ENCODE measurements at places on chromosomes 1 and 21. TPM values are rescaled to one million over a fixed set of nuclear protein-coding genes. Genes with fewer than 3 reads are reported as not detected.

GRCh38 chr1:89466307-89466930, 58.2 kb upstream of the LRRC8B start:
- no peak overlapping the region for H3K4me3 ChIP-seq
- H3K27ac ChIP-seq, result no peak overlapping the region
- no peaks in the 10 kb centered on the region for H3K4me1 ChIP-seq

DNA sequence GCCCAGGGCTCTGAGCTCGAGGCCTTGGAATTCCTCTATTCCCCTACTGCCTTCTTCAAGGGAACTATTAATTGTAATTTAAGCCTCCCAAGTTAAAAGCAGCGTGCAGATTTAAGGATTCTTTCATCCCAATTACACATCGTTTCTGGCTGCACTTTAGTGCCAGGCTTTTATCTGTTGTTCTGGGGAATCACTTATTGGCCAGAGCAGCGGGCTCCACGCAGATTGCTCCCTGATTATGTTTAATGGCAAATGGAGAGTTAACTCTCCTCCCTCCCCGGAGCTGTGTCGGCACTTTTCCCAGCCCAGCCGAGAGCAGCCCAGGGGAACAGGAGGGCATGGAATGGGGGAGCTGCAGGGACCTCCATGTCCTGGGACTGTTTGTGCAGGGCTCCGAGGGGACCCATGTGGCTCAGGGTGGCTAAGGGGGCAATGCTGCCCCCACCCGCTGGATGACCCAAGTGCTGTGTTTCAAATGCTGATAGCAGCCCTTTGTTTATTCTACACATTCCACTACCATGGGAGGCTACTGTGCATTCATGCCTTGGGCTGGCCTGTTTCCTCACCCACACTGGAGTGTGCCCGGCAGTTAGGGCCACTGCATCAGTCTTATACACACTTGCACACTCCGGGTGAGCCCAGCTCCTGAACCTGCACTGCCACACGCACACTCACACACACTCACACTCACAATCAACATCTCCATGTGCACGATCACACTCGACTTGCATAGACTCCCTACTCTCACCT, 93.3 kb upstream of the POU3F1 start:
- peak overlapping the region; percentile 5 for H3K4me3 ChIP-seq
- peaks cover 43% of the 10 kb centered on the region for H3K4me1 ChIP-seq
- H3K27ac ChIP-seq, result peak overlapping the region; percentile 75
- DNase-seq, result peak; percentile 74

Gene TACSTD2
- total RNA-seq, result not detected

- no peaks in the 10 kb centered on the region for H3K36me3 ChIP-seq
- H3K4me3 ChIP-seq, result no peak overlapping the region
- no peak overlapping the region for H3K27ac ChIP-seq
- H3K27me3 ChIP-seq, result peaks cover 5% of the 10 kb centered on the region
- no peak for DNase-seq
Measured at GRCh38 chr1:28297826-28298225, 31.0 kb upstream of the MED18 start.

GRCh38 chr21:31967334-31967733, 94.5 kb downstream of the HUNK start:
- no peaks in the 10 kb centered on the region for H3K27me3 ChIP-seq
- H3K4me3 ChIP-seq, result no peak overlapping the region
- H3K27ac ChIP-seq, result no peak overlapping the region
- no peak for DNase-seq
- H3K36me3 ChIP-seq, result peaks cover 52% of the 10 kb centered on the region

- DNase-seq, result peak; percentile 66
- H3K27me3 ChIP-seq, result no peaks in the 10 kb centered on the region
- no peak overlapping the region for H3K4me3 ChIP-seq
- H3K36me3 ChIP-seq, result no peaks in the 10 kb centered on the region
- H3K27ac ChIP-seq, result no peak overlapping the region
- H3K4me1 ChIP-seq, result no peaks in the 10 kb centered on the region
Measured at GRCh38 chr1:65958561-65959350, 166.1 kb downstream of the PDE4B start.

Gene RNU1-2
- under 0.01 TPM for total RNA-seq

Gene CSMD2
- total RNA-seq, result 0.14 TPM

DNA sequence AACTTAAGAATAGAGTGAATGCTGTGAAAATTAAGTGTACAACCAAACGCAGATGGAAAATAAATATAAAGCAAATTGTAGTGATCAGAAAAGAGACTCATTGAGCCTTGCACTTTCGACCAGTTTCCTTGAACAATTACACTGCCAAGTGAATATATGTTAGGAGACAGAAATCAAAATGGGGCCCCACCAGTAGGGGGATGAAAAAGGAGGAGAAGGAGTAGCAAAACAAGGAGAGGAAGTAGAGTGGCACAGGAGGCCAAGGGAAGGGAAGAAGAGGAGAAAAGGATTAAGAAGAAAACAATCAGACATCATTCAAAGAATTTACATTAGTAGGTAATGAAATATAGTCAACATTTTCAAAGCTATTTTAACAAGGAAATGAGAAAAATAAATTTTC, 1770.6 kb downstream of the PLA2G4A start:
- no peak overlapping the region for H3K27ac ChIP-seq
- no peak overlapping the region for H3K4me3 ChIP-seq
- no peaks in the 10 kb centered on the region for H3K36me3 ChIP-seq
- no peaks in the 10 kb centered on the region for H3K4me1 ChIP-seq
- H3K27me3 ChIP-seq, result no peaks in the 10 kb centered on the region

GRCh38 chr1:7609311-7609994, 161.6 kb upstream of the VAMP3 start:
- H3K27me3 ChIP-seq, result no peaks in the 10 kb centered on the region
- H3K27ac ChIP-seq, result no peak overlapping the region
- DNase-seq, result no peak

- H3K27me3 ChIP-seq, result no peaks in the 10 kb centered on the region
- H3K4me3 ChIP-seq, result no peak overlapping the region
- no peak for DNase-seq
- peaks cover 20% of the 10 kb centered on the region for H3K36me3 ChIP-seq
Measured at GRCh38 chr1:206736878-206737728, 33.5 kb upstream of the IL19 start.

GRCh38 chr1:201294876-201295275, 11.6 kb downstream of the PKP1 start:
- peaks cover 24% of the 10 kb centered on the region for H3K4me1 ChIP-seq
- H3K36me3 ChIP-seq, result no peaks in the 10 kb centered on the region
- peak overlapping the region; percentile 50 for H3K27ac ChIP-seq
- no peak for DNase-seq
- H3K27me3 ChIP-seq, result no peaks in the 10 kb centered on the region

DNA sequence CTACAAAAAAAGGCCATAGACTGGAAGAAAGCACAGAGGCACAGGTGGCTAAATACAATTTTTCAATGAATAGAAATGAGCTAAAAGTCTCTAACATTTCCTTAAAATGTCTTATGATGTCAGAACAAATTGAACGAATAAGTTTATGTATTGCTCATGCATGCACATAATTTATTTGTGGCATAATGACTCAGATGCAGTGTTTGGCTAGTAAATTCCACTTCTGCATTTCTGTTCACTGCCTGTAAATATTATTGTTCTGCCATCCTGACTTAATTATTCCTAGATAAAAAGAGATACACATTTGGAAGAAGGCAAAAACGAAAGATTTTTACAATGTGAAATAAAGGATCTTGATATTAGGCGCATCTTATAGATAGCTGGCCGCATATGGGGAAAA, 26.6 kb upstream of the EXO1 start:
- H3K4me1 ChIP-seq, result no peaks in the 10 kb centered on the region
- DNase-seq, result no peak
- H3K27me3 ChIP-seq, result no peaks in the 10 kb centered on the region
- no peak overlapping the region for H3K4me3 ChIP-seq
- no peaks in the 10 kb centered on the region for H3K36me3 ChIP-seq

Gene S100A9
- not detected for total RNA-seq

Gene CFHR4
- total RNA-seq, result not detected

Gene LIPI
- not detected for total RNA-seq

GRCh38 chr21:19507682-19508260, 1104.2 kb upstream of the TMPRSS15 start:
- H3K4me1 ChIP-seq, result no peaks in the 10 kb centered on the region
- no peaks in the 10 kb centered on the region for H3K36me3 ChIP-seq
- H3K27me3 ChIP-seq, result no peaks in the 10 kb centered on the region
- no peak overlapping the region for H3K27ac ChIP-seq

- H3K27me3 ChIP-seq, result peaks cover 11% of the 10 kb centered on the region
- H3K4me1 ChIP-seq, result no peaks in the 10 kb centered on the region
- no peak overlapping the region for H3K27ac ChIP-seq
- no peaks in the 10 kb centered on the region for H3K36me3 ChIP-seq
Measured at GRCh38 chr1:19044975-19045831, 88.7 kb upstream of the IFFO2 start.

Gene OLFM3
- total RNA-seq, result 2.8 TPM

Gene FCRL6
- total RNA-seq, result not detected

DNA sequence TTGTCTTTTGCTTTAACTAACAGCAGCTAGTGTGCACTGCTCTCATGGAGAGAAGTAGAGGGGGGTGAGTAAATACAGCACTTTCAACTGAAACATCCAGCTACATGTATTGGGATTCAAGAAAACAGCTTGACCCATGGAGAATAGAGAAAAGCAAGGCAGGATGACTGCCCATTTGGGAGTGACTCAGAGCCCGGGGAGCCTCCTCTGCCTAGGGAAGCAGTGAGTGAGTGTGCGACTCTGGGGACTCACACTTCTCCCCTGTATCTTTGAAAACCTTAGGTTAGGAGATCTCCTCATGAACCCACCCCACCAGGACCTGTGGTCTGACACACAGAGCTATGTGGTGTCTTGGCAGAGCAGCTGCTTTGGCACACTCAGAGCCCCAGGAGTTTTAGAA, 82.0 kb upstream of the PTGFR start:
- no peak overlapping the region for H3K27ac ChIP-seq
- no peak for DNase-seq
- no peaks in the 10 kb centered on the region for H3K27me3 ChIP-seq
- H3K36me3 ChIP-seq, result no peaks in the 10 kb centered on the region
- no peaks in the 10 kb centered on the region for H3K4me1 ChIP-seq

DNA sequence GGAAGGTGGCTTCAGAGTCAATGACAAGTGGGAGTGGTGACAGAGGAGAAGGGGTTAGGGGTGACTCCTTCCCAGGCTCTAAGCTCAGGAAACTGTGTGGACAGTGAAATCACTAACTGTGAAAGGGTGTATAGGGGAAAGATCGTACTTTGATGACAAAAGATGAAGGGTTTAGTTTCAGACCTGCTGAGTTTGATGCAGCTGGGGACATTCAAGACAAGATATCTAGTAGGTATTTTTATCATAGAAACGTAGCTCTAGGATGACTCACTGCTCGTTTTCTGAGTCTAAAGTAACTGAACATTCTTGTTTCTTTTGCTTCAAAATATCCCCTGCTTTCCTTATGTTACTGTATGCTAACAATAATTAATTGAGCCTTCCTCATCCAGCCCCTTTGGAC, 149.0 kb downstream of the PCP4 start:
- no peaks in the 10 kb centered on the region for H3K36me3 ChIP-seq
- H3K27ac ChIP-seq, result no peak overlapping the region
- no peaks in the 10 kb centered on the region for H3K27me3 ChIP-seq
- H3K4me1 ChIP-seq, result peaks cover 8% of the 10 kb centered on the region
- H3K4me3 ChIP-seq, result no peak overlapping the region
- no peak for DNase-seq

GRCh38 chr1:44078104-44078503, 40.5 kb upstream of the KLF17 start:
- H3K36me3 ChIP-seq, result no peaks in the 10 kb centered on the region
- H3K27ac ChIP-seq, result no peak overlapping the region

Gene TMEM200B
- 1.0 TPM for total RNA-seq

Gene PTAFR
- total RNA-seq, result not detected

Gene ERMAP
- total RNA-seq, result 2.9 TPM

DNA sequence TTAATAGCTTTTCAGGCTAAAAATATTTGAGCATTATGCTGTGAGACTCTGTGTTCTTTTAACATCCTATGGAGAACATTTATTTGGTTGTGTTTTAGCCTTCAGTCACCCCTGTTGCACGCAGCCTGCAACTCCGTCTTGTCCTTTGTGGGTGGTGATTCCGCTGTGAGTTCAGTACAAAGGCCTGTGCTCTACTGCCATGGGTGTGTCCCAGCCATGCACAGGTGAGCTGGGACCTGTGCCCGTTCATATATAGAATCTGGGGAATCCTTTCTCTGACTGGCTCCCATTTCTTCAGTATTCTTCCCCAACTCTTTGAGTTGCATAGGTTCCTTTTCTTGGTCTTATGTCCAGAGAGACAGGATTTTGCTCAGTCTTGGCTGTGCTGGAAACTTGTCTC, 61.4 kb downstream of the ACTL8 start:
- DNase-seq, result no peak
- no peak overlapping the region for H3K27ac ChIP-seq
- no peaks in the 10 kb centered on the region for H3K36me3 ChIP-seq
- H3K4me1 ChIP-seq, result no peaks in the 10 kb centered on the region
- no peak overlapping the region for H3K4me3 ChIP-seq
- peaks cover 15% of the 10 kb centered on the region for H3K27me3 ChIP-seq

DNA sequence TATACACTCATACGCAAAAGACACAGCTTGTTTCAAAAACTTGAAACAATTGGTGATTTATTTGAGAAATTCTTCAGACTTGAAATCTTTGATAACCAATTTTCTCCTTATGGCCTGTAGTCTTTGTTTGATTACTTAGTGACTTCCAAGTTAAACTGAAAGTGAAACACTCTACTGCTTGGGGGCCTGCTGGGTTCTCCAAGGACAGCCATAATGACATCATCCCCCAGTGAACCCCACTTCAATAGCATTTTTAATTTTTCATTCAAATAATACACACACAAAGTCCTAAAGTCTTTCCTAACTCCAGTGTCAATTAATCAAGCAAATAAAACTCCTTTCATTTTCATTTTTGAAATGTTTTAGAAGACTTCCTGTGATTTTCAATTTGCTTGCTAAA, 59.2 kb downstream of the KRTAP19-8 start:
- H3K36me3 ChIP-seq, result no peaks in the 10 kb centered on the region
- H3K4me1 ChIP-seq, result no peaks in the 10 kb centered on the region
- H3K27ac ChIP-seq, result no peak overlapping the region
- H3K4me3 ChIP-seq, result no peak overlapping the region
- no peak for DNase-seq

Gene CELA3B
- total RNA-seq, result not detected

DNA sequence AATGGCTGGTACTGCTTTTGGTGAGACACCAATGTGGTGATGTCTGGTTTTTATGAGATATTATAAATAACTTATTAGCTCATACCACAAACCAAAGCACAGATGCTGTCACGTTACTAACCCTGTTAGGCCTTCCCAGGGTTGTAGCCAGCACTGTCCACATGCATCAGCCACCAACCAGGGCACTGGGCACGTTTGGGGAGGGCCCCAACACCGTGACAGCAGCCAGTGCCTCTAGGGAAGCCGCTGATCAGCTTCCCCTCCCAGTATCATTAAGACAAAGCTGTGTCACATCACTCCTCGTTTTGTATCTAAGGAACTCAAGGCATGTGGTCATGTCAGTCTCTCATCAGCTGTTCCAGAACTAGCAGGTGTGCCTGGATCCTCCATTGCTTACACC, 13.9 kb downstream of the URB1 start:
- peaks cover 10% of the 10 kb centered on the region for H3K4me1 ChIP-seq
- H3K27me3 ChIP-seq, result no peaks in the 10 kb centered on the region
- DNase-seq, result peak; percentile 60
- no peak overlapping the region for H3K4me3 ChIP-seq

Gene ACTA1
- total RNA-seq, result 0.15 TPM

Measured in SJCRH30 (cell line).